ENCODE measurements at places on chromosomes 12 and 14.

DNA sequence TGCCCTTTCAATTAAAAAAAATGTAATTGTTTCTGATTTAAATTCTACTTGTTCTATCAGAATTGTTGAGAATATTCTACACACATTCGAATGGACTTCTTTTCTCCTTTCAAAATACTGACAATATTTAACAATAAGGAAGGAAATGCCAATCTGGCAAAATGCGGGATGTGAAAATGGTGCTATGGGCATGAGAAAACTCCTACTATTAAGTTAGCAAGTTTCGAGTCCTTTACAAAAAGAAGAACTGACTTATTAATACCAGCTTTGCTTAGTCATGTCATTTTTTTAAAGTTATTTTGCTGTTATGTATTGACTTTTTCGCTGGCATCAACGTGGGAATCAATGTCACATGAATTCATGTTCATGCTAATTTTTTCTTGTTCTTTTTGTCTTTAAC lies 31.7 kb upstream of the ARL1 start:
- DNase-seq = no peak

DNA sequence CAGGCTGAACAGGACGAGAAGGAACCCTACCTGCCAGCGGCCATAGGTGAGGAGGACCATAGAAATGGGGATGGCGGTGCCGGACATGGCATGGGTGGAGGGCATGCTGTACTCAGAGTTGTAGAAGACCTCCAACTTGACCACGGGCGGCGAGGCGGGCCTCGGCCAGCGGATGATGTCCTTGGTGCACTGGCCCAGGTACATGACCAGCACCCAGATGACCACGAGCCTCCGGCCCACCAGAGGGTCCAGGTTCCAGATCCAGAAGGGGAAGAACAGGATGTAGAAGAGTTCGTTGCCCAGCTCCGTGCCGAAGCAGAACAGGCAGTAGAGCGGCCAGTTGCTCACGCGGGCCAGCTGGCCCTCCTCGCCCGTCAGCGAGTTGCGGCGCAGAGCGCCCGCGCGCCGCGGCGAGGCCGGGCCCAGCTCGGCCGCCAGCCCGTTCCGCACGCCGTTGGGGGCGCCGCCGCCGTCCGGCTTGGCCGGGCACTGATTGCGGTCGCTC lies 582 bp downstream of the SGPP1 start:
- no peak for DNase-seq

GRCh38 chr14:61700104-61700886 lies 5.0 kb downstream of the HIF1A start:
- no peak for DNase-seq

- no peak for DNase-seq
These were observed 12.2 kb downstream of the SMOC1 start for GRCh38 chr14:69891422-69891821.

- no peak for DNase-seq
These were observed 42.5 kb downstream of the SLC2A13 start for GRCh38 chr12:40063414-40063813.

GRCh38 chr12:65511134-65511834 lies 232.8 kb downstream of the MSRB3 start:
- DNase-seq = no peak

GRCh38 chr14:35747379-35747778 lies 61.7 kb downstream of the RALGAPA1 start:
- no peak for DNase-seq

GRCh38 chr12:88063375-88063774 lies 34.2 kb upstream of the C12orf50 start:
- DNase-seq = no peak

- no peak for DNase-seq
These were observed 1629.4 kb upstream of the SEL1L start for GRCh38 chr14:83163016-83163415.

DNA sequence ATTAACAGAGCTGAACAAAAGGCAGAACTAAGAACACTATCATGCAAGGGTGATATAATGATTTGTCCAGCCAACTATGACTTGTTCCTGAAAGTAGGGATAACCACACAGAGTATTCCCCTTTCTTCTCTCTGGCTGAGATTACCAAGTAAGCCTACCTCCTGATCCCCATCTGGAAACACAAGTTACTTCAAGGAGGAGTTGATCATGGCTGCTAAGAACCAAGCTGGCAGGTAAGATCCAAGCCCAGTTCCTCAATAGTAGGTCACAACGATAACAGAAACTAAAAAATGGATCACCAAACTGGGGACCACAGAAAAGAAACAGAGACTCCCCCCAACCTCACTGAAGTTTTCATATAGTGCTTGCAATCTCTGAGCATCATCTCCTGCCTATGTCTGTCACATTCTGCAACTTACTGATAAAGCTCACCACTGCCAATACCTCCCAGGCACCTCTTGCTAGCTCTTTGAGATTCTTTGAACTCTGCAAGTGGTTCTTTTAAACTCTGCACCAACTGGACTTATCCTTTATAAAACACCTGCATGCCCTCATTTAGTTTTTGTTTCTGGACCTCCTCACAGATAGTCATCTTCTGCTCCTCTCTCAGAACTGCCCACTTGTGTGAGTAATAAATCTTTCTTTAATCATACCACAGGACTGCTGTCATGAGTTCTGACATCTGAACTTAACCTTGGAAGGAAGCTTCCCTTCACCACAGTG lies 76.6 kb downstream of the LRP6 start:
- no peak for DNase-seq

DNA sequence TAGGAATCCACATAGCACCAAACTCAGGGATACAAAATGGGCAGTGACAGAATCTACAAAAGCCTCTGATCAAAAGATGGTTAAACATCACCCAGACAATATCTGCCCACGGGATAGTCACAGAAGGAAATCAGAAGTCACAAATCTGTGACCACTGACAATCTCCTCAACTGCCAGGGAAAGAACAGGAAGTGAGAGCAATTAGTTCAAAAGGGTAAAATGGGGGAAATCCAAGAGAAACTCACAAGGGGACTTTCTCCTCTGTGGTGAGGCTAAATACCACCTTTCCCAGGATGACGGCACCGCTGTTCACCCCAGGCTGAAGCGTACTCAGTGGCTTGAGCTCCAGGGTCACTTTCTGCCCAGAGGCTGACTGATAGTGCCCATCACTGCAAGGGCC lies 10.7 kb downstream of the TTC5 start:
- DNase-seq = no peak

DNA sequence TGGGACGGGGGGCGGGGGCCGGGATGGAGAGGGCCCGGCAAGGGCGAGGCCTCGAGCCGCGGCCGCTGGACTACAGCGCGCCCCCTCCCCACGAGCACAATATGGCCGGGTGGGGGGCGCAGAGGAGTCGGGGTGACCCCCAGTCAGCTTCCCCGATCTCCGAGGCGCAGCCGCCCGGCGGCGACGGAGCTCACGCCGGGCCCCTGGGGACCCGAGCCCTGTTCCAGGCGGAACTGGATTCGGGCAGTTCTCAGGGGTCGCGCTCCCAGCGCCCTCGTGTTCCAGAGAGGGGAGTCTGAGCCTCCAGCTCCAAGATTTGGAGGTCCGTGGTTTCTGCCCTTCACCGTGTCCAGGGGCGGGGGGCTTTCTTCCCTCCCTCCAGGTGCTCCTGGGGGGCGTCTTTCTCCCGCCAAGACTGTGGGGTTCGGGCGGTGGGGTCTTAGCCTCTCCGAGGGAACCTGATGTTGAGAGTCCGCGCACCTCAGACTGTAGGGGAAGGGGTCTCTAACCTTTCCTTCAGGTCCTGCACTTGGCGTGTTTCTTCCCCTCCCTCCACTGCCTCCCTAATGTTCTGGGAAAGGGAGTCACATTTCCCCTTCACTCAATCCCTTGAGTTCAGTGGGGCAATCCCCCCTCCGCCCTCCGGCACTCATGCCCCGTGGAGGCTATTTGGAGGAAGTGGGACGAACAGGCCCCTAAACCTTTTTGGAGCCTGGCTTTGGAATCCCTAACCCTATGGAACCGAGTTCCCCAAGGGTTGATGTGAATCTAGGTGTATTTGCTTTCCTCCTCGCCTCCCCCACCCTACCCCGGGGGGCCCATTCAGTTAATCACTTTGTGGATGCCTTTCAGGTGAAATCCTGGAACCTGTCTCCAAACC lies 584 bp downstream of the ACVR1B start:
- DNase-seq = no peak

GRCh38 chr12:24047326-24047725 lies 97.9 kb upstream of the SOX5 start:
- no peak for DNase-seq

DNA sequence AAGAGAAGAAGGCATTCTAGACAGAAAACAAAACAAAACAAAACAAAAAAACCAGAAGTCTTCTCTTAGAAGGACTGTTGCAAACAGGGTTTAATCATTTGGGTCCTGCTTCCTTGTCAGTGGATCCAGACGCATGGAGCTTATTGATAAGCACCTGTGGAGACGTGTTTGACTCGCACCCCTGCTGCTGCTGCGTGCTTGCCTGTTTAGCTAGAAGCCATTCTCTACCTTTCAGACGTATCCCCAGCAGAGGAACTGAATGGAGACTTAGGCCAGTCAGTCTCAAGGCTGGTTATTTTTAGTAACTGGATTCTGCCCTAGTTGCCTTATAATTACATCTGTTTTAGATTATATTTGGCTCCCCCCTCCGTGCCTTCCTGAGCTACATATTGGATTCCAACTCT lies 186.1 kb upstream of the EEA1 start:
- DNase-seq = no peak

DNA sequence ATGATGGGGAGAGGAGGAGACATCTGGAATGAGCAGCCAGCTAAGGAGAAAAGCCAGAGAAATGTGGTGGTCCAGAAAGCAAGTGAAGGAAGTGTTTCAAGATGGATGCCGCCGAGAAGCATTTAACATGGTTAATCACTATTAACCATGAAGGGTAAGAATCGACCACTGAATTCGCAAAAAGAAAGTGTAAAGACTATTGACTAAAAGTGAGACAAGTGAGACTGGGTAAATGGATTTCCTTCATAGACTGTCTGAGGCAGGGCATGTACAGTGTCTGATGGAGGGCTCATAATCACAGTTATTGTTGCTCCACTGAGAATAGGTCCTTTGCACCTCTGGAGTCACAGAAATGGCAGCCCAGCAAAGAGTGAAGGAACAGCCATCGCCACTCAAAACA lies 25.3 kb upstream of the CLMN start:
- no peak for DNase-seq

GRCh38 chr12:110183386-110183785 lies 59.2 kb downstream of the IFT81 start:
- DNase-seq = no peak

- no peak for DNase-seq
These were observed 69.7 kb downstream of the WDR20 start for GRCh38 chr14:102209224-102209966.

GRCh38 chr14:69314327-69314726 lies 54.4 kb downstream of the GALNT16 start:
- no peak for DNase-seq

DNA sequence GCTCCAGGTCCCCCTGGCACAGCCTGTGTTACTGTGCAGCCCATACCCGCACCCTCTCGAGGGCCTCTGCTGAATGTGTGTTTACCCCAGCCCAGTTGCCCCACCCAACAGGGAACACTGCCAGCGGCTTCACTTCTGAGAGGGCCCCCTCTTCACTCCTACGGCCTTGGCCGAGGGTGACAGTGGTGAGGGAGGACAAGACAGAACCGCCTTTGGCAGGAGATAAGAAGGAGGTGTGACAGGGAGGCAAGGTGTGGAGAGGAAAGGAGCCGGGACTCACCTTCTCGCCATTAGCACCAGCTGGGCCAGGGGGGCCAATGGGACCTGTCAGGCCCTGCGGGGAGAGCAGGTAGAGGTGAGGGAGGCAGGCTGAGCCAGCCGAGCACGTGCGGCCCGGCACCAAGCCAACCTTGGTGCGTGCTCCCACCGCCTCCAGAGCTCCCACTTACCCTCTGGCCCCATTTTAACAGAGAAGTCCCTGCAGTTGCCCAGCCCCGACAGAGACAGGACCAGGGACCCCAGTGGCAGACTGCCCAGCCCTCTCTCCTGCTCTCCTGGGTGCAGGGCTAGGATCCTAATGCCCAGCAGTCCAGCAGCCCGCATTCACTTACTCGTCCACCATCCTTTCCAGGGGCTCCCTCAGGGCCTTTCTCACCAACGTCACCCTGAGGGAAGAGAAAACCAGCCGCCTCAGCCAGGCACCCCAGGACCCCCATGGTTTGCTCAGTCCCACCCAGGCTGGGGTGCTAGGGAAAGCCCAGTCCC lies 18.3 kb downstream of the TMEM106C start:
- DNase-seq = no peak

GRCh38 chr12:68792952-68793351 lies 15.0 kb upstream of the MDM2 start:
- no peak for DNase-seq

GRCh38 chr14:88852632-88853031 lies 28.2 kb downstream of the TTC8 start:
- no peak for DNase-seq

DNA sequence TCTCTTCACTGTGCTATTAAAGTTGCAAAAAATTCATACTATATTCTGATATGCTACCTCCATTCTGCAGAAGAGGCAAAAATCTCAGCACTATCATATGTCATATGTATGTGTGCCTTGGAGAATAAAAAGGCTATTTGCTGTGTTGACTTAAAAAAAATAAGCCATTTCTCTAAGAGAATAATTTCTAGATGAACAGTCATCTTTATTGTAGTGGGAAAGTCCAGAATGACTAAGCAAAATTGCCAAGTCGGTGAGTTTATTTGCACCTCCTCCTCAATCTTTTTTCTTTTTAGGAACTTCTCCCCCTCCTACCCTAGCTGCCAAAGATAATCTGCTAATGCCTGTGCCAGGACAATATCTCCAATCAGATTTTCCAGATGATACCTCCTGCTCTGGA lies 353.8 kb upstream of the FAR2 start:
- DNase-seq = no peak

DNA sequence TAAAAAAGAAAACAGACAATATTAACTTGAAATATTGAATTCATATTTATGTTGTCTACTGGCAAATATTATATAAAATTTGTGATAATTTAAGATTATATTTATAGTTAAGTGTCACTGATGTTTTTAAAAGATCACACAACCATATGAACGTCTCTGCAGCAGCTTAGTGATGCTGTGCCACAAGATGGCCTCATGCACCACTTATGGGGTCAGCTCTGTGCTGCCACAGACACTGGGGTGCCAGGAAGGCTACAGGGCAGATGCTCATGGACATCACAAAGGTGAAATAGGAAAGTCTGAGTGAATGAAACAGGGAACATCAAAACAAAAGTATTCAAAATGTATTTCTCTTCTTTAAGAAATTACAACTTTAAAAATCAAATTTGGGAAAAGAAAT lies 13.1 kb downstream of the ATXN3 start:
- no peak for DNase-seq

- DNase-seq = no peak
These were observed 717 bp upstream of the ZNF839 start for GRCh38 chr14:102318781-102319276.

GRCh38 chr12:93137656-93138612 lies 208.8 kb upstream of the EEA1 start:
- DNase-seq = no peak

- DNase-seq = no peak
These were observed 2.3 kb downstream of the FOXA1 start for GRCh38 chr14:37592482-37593408.

- no peak for DNase-seq
These were observed 37.7 kb upstream of the GXYLT1 start for GRCh38 chr12:42182394-42182793.

- no peak for DNase-seq
These were observed 992 bp downstream of the CPSF2 start for GRCh38 chr14:92122761-92123160.

All from effector CD4-positive, alpha-beta T cell (primary cell).